Stimulated activated CD8-positive, alpha-beta memory T cell treated with anti-CD3 and anti-CD28 coated beads, Interleukin-7, amount 100 ng/mL, for 1 hour (primary cell): ENCODE measurements at places on chromosomes 11 and 22.

GRCh38 chr11:39435641-39436040, 2023.8 kb downstream of the LRRC4C start:
- no peak for DNase-seq

GRCh38 chr11:61345170-61345610, 12.2 kb downstream of the TKFC start:
- no peak for DNase-seq

- no peak for DNase-seq
Observed at GRCh38 chr22:49322861-49323622, 504.6 kb downstream of the BRD1 start.

- no peak for DNase-seq
Observed at GRCh38 chr11:72491001-72491400, 56.7 kb upstream of the CLPB start.

DNA sequence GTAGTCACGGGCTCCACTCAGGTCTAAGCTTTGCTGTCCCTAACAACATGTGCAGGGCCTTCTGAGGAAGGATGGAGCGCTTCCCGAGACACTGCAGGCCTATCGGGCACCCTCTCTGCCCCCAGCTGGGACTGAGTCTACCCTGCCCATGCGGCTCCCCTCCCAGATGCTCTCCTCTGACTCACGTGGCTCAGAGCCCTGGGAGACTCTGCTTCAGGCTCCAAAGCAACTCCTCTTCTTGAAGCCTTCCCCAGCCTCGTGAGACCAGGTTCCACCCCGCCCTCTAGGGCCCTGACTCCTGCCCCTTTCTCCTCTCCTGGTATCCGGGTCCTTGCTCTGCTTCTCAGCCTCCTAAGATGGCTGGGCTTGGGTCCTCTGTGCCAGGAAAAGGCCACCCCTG, 28.4 kb upstream of the ARFGAP3 start:
- DNase-seq, result no peak

- DNase-seq, result no peak
Observed at GRCh38 chr22:21990445-21991303, 8.1 kb upstream of the TOP3B start.

DNA sequence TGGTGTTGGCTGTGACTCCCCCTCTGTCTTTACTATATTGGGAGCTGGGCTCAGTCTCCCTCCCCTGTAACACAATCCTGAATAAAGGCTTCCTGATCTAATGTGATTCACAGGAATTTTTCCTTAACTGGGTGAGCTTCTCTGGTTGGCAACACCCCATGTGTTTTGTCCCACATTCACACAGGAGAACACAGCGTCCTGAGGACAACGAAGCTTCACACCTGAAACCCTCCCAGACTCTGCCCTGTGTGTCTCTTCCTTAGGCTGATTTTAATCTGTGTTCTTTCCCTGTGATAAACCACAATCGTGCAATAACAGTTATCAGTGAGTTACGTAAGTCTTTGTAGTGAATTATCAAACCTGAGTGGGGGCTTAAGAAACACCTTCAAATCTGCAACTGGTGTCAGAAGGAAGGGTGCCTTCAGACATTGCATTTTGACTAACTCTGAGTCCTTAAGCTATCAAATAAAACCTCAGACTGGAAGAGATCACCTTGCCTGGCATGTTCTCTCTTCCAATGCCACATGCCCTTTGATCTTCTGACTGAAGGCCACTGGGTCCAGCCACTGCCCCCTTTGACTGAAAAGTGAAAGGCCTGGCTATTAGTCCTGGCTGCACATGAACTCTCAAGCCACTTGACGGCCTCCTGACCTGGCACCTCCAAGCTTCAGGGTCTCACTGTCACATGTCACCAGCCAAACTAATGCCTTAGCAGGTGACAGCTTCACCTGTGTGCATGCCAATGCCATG, 17.3 kb downstream of the APOL3 start:
- no peak for DNase-seq

DNA sequence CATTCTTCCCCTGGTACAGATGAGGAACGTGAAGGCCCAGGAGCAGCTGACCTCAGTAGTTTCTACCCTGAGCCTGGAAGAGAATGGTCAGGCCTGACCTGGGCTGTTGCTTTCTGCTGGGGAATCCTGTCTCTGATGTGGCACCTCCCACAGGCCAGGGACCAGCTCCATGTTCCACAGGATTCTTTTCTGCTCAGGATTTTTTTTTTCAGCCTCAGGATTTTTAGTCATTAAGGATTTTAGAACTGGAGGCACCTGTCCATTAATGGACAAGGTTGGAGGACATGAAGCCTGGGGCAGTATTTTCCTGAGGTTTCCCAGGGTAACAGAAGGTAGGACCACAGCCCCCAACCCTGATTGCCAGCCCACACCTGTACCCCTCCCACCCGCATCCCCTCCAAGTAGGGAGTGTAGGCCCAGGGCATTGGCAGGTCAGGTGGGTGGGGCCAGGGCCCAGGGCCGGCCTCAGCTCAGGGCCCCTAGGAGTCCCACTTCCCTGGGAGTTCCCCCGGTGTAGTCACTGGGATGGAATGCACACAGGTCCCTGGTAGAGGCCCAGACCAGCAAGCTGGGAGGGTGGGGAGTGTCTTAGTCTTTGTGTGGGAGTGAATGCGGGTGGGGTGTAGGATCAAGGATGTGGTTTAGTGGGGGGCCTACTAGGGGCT, 16.1 kb downstream of the BIK start:
- DNase-seq, result no peak

DNA sequence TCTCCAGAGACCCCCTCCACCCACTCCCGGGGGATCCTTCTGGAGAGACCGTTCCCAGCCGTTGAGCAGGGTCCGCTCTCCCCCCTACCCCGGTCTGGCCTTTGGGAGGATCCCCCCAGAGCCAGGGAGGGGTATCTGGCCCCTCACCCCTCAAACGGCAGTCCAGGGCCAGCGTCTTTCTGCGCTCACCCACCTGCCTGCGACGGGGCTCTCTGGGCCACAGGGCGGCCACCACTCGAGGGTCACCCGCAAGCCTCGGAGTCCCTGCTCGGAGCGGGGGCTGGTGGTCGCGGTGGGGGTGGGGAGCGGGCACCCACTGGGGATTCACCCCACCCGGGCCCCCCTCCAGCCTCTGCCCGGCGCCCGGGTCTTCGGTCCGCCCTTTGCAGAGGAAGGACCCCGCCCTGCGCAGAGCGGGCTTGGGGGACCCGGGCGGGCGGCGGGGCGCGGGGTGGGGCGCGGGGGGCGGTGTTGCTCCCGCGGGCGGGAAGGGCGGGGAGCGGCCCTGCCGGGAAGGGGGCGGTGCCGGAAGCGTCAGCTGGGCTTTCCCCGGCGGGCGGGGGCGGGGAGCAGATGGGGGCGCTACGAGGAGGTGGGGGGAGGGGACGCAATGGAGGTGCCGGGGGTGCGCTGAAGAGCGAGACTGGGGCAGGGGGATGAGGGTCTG, 16.6 kb downstream of the CRELD2 start:
- peak; percentile 71 for DNase-seq

DNA sequence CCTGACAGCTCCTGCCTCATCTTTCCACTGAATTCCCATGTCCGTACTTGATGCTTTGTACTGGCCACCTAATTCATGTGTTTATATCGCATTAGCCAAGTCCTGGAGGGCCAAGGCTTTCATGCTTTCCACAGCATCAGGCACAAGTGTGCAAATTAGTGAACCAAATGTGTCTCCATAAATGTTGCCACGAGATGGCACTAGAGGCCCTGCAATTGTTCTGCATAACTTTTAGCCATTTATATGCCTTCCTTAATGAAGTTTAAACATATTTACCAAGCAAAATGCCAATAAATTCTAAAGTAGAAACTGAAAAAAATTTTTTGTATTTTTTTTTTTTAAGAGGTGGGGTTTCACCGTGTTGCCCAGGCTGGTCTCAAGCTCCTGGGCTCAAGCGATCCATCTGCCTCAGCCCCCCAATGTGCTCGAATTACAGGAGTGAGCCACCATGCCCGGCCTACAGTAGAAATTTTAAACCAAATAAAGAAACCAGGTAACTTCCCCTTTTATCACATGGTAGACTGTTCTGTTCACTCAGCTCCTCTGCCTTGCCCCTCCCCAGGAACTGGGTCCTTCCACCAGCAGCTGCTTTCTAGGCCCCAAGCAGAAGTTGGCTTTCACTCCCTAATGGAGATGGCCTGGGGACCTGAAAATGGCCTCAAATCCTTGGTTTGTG, 20.8 kb upstream of the IL18BP start:
- no peak for DNase-seq

- no peak for DNase-seq
Observed at GRCh38 chr11:110529043-110529442, 99.3 kb downstream of the FDX1 start.

GRCh38 chr11:77188633-77189491, 60.8 kb downstream of the MYO7A start:
- no peak for DNase-seq

DNA sequence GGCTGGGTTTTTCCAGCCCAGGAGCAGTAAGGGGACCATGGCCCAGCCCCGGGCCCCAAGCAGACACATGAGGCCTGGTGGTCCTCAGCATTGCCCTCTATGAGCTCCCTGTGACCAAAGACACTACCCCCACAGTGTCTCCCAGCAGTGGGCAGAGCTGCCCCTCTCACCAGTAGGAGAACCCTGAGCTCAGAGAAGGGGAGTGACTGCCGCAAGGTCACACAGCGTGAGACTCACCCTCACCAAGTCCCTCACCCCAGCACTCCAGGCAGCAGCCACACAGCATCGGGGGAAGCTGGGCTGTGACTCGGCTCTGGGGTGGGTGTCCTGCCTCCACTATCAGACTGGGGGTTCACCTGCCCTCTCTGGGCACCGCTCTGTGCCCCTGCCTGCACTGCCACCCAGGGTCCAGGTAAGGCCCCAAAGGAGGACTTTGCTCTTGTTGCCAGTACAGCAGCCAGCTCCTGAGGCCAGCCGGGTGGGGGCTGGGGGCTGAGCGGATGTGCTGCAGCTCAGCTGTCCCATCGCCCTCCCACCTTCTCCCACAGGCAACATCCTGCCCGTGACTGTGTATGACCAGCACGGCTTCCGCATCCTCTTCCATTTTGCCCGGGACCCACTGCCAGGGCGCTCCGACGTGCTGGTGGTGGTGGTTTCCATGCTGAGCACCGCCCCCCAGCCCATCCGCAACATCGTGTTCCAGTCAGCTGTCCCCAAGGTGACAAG, 7.9 kb upstream of the SH3BP1 start:
- no peak for DNase-seq

- DNase-seq, result no peak
Observed at GRCh38 chr22:45783690-45784089, 112.1 kb downstream of the ATXN10 start.
